DMS53 (cell line): ENCODE measurements at places on chromosomes 1 and 21.

GRCh38 chr1:87735750-87736149 lies 407.1 kb downstream of the LMO4 start:
- peak; percentile 11 for DNase-seq

- peak; percentile 15 for DNase-seq
Measured at GRCh38 chr1:245558069-245558468, 403.3 kb downstream of the KIF26B start.

- DNase-seq: no peak
Measured at GRCh38 chr1:154864189-154864975, 5.7 kb downstream of the KCNN3 start.

GRCh38 chr1:162081316-162081715 lies 11.8 kb downstream of the NOS1AP start:
- peak; percentile 23 for DNase-seq

DNA sequence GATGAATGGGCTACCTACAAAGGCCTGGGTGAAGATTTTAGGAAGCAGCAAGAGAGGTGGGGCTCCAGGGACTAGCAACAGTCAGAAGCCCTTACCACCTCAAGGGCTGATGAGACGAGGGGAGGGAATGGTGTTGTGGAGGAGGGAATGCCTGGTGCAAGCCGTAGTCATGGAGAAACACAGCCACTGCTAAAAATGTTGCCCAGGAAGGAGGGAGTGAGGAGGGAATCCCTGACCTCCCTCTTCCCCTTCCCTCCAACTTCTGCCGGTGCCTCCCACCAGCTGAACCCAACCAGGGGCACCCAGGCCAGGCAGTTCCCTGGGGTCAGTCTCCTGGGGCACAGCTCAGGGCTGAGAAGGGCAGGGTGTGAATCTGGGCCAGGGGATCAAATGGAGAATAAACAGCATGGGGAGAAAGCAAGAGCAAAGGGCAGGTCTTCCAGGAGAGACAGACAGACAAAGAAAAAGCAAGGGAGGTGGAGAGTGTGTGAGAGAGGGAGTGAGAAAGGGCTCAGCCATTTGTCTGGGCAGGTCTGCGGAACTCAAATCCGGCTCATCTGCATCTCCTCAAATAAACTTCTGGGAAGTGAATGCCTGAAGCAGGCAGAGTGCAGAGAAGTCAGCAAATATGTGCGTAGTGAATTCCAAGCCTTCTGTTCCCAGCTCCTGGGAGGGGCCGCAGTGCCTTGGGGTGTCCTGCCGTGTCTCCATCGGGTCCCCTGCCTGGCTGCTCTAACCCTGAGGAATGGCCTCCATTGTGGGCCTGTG lies 27.1 kb upstream of the POU3F1 start:
- no peak for DNase-seq

DNA sequence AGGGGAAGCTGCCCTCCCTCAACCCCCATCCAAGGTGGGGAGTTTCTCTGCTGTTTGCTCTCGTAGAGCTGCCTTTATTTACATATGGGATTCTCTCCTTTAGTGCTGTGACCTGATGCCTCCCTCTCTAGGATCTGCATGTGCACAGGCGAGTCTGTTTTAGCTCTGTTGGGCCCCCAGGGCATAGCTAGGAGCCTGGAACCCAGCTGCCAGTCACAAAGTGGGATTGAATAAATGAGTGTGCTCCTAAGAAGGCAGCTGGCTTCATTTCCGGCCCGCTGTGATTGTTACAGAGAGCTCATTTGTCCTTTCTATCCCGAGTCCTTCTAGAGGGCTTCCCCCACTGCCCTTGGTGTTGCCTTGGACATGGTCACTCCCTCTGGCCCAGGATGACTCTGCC lies 176.6 kb downstream of the GRIK3 start:
- DNase-seq: no peak

- DNase-seq: no peak
Measured at GRCh38 chr1:70827030-70827429, 220.6 kb downstream of the PTGER3 start.

DNA sequence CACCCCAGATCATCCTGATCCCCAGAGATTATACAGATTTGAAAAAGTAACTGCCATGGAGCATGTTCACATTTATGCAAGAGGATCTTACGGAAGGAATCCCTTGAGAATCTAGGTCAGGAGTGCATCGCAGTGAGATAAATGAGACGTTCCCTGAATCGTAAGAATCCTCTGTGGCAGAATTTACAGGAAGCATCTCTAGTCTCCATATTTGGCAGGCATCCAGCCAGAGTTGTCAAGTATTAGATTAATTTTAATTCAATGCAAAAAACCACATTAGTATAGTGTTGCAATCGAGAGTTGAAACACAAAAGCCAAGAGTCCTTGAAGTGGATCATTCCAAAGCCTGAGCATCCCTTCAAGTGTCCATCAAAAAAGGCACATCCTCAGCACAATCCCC lies 100.8 kb downstream of the RRAGC start:
- no peak for DNase-seq
